ENCODE measurements at places on chromosomes 7 and 10.

GRCh38 chr10:117675514-117676055 lies 133.0 kb downstream of the EMX2 start:
- no peak for DNase-seq

DNA sequence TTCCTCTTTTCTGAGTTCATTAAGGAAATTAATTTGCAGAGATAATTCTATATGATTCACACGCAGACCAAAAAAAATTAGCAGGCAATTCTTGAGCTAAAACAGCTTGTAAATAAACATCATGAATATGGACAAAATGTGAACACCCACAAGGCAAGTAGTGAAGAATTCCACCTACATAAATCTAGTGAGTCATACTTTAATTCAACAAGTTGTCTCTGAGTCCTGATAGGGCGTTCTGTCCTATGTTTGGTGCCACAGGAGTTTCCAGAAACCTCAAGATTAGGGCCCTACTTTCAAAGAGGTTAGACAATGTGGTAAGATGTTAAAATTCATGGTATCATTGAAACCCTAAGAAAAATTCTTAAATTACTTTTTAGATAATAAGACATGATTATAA lies 122.3 kb downstream of the SGMS1 start:
- DNase-seq = no peak

DNA sequence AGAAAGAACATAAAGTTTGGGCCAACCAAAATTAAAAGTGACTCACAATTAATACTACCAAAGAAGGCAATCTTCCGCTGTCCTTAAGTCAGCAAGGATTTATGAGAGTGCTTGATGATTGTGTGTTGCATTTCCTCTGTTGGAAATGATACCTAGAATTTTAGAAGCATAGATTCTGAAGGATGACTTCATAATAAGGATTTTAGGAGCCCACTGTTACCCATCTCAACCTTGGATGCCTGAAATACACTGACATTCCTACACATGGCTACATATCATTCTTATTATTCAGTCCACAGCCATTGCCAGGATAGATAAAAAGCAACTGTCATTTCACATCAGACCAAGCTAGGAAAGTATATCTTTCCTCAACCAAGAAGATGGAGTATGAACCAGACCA lies 823.8 kb downstream of the LRMDA start:
- DNase-seq = no peak

GRCh38 chr7:69962186-69963065 lies 364.2 kb downstream of the AUTS2 start:
- DNase-seq = no peak

DNA sequence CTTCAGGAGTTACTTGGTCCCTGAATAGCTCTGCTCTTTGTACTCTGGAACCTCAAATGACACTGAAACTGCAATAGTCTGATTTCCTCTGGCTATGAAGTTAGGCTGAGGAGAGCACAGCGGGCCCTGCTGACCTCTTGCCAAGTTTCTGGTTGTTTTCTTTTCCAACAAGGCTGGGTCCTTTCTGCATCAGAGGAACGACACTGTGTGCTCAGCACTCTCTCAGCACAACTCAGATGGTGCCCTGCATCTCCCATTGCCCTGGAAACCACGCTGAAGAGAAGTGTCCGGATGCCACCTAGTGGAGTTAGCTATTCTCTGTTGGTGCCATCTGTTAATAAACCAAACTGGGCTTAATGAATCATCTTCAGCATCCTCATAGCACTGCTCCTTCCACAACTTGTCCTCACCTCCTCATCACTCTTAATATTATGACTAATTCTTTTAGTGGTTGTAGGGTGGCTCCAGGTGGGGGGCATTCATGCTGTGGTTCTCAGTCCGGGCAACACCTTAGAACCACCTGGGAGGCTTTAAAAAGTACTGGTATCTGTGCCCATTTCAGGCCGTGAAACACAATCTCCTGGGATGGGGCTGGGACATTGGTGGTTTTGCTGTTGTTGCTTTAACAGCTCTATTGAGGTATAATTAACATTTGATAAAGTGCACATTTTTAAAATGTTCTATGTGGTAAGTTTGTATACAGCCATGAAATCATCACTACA lies 8.2 kb upstream of the EFCAB10 start:
- DNase-seq = peak; percentile 2

- DNase-seq = no peak
These were observed 113.0 kb downstream of the ABLIM1 start for GRCh38 chr10:114545071-114545470.

DNA sequence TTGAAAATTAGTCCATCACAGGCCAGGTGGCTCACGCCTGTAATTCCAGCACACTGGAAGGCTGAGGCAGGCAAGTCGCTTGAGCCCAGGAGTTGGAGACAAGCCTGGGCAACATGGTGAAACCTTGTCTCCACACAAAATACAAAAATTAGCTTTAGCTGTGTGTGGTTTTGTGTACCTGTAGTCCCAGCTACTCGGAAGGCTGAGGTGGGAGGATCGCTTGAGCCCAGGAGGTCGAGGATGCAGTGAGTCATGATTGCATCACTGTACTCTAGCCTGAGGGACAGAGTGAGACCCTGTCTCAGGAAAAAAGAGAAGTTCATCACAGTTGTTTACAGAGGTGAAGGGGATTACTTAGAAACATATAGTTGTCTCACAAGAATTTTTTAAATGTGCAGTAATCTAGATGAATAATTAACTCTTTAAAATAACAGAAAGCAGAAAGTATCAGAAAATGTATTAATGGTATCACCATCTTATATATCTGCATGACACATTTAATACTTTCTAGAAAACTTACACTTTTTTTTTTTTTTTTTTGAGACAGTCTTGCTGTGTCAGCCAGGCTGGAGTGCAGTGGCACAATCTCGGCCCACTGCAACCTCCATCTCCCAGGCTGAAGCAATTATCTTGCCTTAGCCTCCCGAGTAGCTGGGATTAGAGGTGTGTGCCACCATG lies 8.9 kb downstream of the LCOR start:
- DNase-seq = no peak

DNA sequence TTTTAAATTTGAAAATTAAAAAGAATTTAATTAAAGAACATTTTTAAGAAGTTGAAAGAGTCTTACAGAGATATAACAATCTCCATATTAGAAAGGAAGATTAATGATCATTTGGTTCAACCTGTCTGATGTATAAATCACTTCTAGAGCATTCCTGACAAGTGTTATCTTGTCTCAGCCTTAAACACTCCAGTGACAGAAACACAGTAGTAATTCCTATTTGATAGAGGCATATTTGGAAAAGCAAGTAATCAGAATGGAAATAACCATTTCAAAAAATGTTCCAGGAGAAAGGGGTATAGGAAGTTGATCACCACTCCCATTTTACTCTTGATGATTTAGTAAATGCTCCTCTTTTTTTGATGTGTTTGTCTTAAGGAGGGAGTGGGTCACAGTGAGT lies 213.1 kb upstream of the FAM3C start:
- DNase-seq = no peak

DNA sequence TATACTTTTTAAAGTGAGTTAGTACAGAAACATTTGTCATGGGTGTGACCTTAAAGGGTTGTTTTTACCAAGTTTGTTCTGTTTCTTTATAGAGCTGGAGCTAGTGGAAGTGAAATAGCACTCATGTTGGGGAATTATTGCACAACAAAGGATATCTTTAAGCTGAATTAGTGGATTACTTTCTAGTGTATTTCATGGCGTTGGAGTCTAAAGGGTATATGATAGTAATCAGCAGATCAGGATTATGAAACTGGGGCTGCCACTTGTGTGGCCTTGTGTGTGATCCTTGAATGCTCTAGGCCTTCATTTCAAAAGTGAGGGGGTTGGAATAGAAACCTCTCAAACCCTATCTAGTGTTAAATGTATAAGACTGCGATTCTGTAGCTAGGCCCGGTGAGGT lies 123.6 kb downstream of the LYZL1 start:
- DNase-seq = no peak

DNA sequence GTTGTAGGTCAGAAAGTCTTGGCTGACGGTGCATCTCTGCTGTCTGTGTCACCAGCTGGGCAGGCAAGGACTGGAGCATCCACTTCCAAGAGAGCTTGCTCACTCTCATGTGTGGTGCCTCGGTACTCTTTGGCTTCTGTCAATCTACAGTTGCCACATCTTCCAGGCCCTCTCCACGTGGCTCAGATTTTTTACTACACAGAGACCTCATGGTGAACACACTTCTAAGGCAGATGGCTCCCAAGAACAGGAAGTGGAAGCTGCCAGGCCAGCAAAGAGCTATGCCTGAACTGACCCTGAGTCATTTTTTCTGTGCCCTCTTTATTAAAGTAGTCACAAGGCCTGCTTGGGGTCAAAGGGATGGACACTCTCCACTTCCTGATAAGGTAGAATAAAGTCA lies 351.5 kb upstream of the AUTS2 start:
- DNase-seq = no peak

GRCh38 chr7:55147101-55147500 lies 128.3 kb downstream of the EGFR start:
- no peak for DNase-seq

- DNase-seq = no peak
These were observed 27.0 kb upstream of the GLI3 start for GRCh38 chr7:42263971-42264370.

- no peak for DNase-seq
These were observed 23.0 kb downstream of the EDRF1 start for GRCh38 chr10:125742465-125742864.

GRCh38 chr7:44827567-44827966 lies 20.3 kb downstream of the H2AZ2 start:
- DNase-seq = no peak

DNA sequence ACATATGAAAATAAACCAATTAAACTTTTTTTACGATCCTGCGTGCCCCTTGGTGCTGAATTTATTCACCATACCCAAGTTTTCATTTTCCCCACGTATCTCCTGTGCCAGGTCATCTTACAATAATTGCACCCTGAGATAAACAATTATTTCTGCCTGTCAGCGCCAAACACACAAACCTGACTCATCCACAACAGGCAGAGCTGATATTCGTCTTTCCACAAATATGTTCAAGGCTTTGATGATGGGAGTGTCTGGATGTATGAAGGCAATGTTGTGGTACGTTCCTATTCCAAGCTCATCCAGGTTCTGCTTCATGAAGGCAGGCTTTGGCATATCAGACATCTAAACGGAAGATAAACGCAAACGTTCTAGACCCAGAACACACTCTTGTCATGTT lies 45.8 kb upstream of the RHEB start:
- no peak for DNase-seq

DNA sequence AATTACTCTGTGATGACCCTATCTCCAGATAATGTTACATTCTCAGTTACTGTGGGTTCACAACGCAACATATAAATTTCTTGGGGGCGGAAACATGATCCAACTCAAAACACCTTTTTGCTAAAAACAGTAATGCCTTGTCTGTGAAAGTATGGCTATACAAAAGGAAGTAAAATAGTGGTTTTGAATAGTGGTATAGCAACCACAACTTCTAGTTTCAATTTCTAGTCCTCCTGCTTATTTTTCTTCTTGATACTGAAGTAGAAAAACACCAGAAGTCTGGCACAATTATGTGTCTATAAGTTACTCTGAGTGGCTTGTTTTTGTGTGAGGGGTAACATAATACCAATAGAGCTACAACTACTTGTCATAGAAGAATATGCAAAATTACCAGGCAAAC lies 21.5 kb upstream of the ZNF800 start:
- DNase-seq = no peak

DNA sequence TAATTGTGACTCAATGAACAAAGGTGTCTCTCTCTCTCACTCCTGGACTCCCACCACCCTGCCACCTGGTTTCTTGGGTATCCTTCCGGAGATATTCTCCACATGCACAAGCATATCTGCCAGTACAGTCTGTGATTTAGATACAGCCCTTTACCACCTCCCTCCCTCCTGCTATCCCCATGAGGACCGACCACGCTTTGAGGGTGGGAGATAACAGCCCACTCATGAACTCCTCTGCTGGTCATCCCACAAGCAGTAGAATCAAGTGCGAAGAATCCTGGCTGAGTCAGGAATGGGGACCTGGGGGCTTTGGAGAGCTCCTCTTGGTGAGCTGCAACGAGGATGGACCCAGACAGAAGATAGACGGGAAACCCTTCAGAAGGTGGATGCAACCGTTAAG lies 28.2 kb upstream of the MXI1 start:
- no peak for DNase-seq

- no peak for DNase-seq
These were observed at the start of gene GPNMB for GRCh38 chr7:23246555-23246954. Gene GPNMB, plus strand, starts transcription at chr7:23246775. Its CDS starts 83 bp downstream, at chr7:23246858.

GRCh38 chr7:128923411-128923800 lies 12.9 kb upstream of the KCP start:
- DNase-seq = no peak

GRCh38 chr7:55177589-55178261 lies 158.9 kb downstream of the EGFR start:
- no peak for DNase-seq

GRCh38 chr10:119625570-119626280 lies 25.5 kb upstream of the BAG3 start:
- no peak for DNase-seq

DNA sequence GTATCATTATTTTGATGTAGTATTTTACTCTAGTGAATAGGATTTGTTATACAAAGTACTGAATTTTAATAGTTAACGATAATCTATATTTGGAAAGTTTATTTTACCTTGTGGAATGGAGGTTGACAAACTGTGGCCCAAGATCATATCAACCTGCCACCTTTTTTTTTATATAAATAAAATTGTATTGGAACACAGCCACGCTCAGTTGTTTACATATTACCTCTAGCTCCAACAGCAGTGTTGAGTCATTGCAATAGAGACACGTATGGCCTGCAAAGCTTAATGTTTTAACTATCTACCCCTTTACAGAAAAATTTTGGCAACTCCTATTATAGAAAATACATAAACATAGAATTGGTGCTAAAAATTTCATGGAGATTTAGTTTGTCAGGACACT lies 239.3 kb downstream of the THSD7A start:
- DNase-seq = no peak

DNA sequence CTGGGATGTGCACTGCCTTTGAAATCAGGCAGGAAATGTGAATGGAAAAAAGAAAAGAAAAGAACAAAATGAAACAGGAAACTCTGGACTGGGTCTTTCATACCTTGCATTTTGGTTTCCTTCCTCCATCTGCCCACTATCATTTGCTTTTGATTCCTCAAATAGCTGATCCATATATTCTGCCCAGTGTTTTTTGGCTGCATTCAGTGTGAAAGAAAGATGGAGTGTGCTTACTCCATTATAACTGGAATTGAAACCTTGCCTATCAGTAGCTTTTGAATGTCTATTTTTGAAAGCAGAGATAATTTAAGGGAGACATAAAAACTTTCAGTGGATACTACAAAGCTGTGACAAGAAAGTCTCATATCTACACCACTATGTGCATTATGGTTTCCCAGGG lies 64.1 kb upstream of the ASAH2 start:
- no peak for DNase-seq
